Keratinocyte (primary cell): ENCODE measurements at places on chromosomes 2 and 18.

DNA sequence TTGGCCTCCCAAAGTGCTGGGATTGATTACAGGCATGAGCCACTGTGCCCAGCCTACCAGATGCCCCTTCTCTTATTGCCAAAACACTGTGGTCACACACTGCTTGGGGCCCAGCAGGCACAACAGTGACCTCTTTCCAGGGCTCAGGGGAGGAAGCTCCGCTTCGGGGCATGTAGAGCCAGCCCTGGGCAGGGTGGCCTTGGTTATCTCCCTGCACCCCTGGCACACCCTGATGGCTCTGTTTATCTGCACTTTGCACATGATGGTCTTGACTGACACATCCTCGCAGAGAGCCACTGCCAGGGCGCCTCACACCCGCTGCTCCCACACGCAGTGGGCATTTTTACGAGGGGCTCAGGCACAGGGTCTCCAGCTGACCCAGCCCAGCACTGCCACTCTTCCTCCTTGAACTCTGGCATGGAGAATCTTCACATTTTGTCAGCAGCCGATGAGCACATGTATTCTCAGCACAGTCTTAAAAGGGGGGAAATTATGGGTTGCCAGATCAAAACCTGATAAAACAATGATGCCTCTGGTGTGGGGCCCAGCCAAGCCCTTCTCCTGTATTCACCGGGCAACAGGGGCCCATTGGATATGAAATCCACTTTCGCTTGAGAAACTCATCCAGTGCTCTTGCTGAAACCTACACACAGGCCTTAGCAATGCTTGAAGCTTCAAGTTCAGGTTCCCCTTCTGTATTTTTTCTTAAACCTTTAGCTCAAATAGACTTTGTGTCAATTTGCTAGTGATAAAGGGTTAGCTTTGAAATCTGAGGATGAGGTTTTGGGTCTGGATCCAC, 5.9 kb downstream of the GYPC start:
- H3K27ac ChIP-seq, result no peak overlapping the region
- no peak for DNase-seq
- H3K4me3 ChIP-seq, result no peak overlapping the region
- H3K36me3 ChIP-seq, result no peaks in the 10 kb centered on the region
- peaks cover 4% of the 10 kb centered on the region for H3K27me3 ChIP-seq

DNA sequence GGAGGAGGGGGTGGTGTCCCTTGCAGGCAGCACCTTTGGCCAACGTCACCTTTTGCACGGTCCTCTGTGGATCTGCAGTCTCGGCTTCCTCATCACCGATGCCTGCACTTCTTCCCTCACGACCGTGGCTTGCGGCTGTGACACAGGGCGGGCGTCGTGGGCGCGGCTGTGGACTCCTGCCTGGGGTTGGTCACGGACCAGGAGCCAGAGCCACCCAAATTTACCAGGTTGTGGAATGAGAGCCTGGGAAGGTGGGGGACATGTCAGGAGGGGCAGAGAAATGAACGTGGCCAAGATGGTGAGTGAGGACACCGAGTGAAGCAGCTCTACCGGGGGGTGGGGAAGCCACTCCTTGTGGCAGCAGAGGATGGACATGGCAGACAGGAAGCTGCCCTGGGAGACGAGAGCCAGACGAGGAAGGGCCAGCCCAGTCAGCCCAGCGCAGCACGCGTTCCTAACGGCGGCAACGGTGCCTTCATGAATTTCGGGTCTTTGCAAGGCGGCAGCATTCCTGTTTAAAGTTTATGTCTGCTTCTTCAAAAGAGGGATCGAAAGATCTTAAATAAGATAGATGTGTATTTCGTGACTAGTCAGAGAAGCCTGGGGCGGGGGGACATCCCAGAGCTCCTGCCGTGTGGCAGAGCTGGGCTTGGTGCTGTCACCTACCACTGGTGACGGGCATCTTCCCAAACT, 84.2 kb downstream of the LRRFIP1 start:
- H3K4me3 ChIP-seq, result no peak overlapping the region
- H3K36me3 ChIP-seq, result peaks cover 48% of the 10 kb centered on the region
- H3K27ac ChIP-seq, result no peak overlapping the region
- H3K4me1 ChIP-seq, result peaks cover 53% of the 10 kb centered on the region
- DNase-seq, result no peak

GRCh38 chr2:213232649-213233437, 51.4 kb upstream of the SPAG16 start:
- H3K4me1 ChIP-seq, result peaks cover 3% of the 10 kb centered on the region
- no peak overlapping the region for H3K27ac ChIP-seq
- no peaks in the 10 kb centered on the region for H3K27me3 ChIP-seq

DNA sequence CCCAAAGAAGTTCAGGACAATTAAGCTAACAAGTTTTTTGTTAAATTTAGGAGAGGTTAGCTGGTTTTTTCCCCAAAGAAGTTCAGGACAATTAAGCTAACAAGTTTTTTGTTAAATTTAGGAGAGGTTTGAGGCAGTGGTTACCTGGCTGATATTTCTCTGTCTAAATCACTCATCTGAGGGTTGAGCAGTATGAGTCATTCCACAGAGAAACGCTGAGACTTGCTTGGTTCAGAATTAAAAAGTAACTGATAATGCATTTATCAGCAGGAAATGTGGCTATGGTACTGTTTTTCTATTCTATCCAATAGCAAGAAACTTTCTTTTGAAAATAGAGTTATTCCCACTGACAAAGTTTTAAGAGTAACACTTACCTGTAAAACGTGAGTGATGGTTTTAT, 22.8 kb upstream of the KIDINS220 start:
- H3K36me3 ChIP-seq, result peaks cover 6% of the 10 kb centered on the region
- H3K4me1 ChIP-seq, result peaks cover 17% of the 10 kb centered on the region
- H3K27me3 ChIP-seq, result no peaks in the 10 kb centered on the region
- DNase-seq, result no peak

- H3K27me3 ChIP-seq, result no peaks in the 10 kb centered on the region
- H3K27ac ChIP-seq, result peak overlapping the region; percentile 82
- H3K36me3 ChIP-seq, result no peaks in the 10 kb centered on the region
Observed at GRCh38 chr2:227406177-227407031, 18.7 kb upstream of the SCYGR1 start.

DNA sequence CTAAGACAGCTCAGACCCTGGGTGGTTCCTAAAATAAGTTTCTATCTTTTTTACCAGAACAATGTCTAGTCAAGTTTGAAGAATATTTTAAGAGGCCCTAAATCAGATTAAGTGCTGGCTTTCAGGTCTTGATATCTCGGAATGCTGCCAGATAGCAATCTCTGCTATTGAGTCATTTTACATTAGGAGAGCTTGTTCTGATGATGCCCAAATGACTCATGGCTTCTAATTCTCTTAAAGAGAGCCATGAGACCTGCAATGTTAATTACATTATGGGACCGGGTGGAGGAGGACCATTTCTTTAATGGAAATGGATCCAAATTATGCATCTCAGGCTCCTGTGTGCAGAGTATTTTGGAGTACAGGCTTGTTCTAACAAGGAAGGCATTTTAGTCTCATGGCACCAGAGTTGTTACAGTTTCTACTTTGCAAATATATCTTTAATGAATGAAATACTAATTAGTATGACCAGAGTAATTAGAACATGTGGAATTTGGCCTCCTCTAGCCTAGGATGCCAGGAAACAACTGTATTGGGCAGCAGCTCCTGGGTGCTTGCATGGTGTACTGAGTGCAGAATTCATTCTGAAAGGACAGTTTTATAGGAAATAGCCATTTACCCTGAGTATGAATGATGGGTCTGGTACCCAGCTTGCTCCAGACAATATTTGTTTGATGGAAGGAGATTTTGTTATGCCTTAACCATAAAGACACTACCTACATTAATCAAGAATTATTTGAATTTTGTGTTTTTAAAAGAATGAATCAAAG, 94.0 kb upstream of the SULT1C3 start:
- no peaks in the 10 kb centered on the region for H3K36me3 ChIP-seq
- H3K4me1 ChIP-seq, result peaks cover 8% of the 10 kb centered on the region
- no peak overlapping the region for H3K27ac ChIP-seq

- H3K4me3 ChIP-seq, result no peak overlapping the region
- H3K36me3 ChIP-seq, result no peaks in the 10 kb centered on the region
- H3K27me3 ChIP-seq, result no peaks in the 10 kb centered on the region
- no peak for DNase-seq
Observed at GRCh38 chr2:105725388-105725787, 19.3 kb upstream of the NCK2 start.

- peaks cover 10% of the 10 kb centered on the region for H3K36me3 ChIP-seq
- DNase-seq, result no peak
- H3K4me1 ChIP-seq, result peaks cover 50% of the 10 kb centered on the region
- H3K27me3 ChIP-seq, result no peaks in the 10 kb centered on the region
- peak overlapping the region; percentile 49 for H3K4me3 ChIP-seq
- peak overlapping the region; percentile 94 for H3K27ac ChIP-seq
Observed at GRCh38 chr18:77114152-77114414, 18.5 kb downstream of the MBP start.

- no peak overlapping the region for H3K4me3 ChIP-seq
- H3K36me3 ChIP-seq, result no peaks in the 10 kb centered on the region
- no peaks in the 10 kb centered on the region for H3K4me1 ChIP-seq
- H3K27me3 ChIP-seq, result peaks cover 5% of the 10 kb centered on the region
Observed at GRCh38 chr2:217611056-217611455, 391.7 kb downstream of the TNS1 start.

GRCh38 chr2:135029481-135030134, 17.6 kb downstream of the MAP3K19 start:
- no peak overlapping the region for H3K4me3 ChIP-seq
- H3K36me3 ChIP-seq, result no peaks in the 10 kb centered on the region
- H3K4me1 ChIP-seq, result no peaks in the 10 kb centered on the region
- no peak overlapping the region for H3K27ac ChIP-seq

DNA sequence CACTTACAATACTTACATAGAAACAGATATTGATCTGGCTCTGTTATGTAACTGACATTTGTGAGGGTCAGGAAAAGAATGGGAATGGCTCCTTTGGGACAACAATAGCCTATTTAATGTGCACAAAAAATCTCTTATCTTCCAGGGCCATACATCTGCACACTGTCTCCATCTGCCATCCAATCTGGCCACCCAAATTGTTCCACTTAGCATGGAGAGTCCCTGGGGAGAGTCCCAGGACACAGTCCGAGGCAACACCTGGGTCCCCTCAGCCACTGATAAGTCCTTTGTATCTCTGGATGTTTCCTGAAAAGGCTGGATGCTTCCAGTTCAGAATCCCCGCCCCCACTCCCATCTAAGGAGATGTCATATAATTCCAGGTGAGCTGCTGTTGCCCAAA, 274.2 kb upstream of the NCKAP5 start:
- H3K4me3 ChIP-seq, result no peak overlapping the region
- peak overlapping the region; percentile 72 for H3K27ac ChIP-seq
- H3K4me1 ChIP-seq, result peaks cover 32% of the 10 kb centered on the region
- H3K36me3 ChIP-seq, result no peaks in the 10 kb centered on the region
- no peaks in the 10 kb centered on the region for H3K27me3 ChIP-seq

GRCh38 chr2:201607568-201607967, 35.7 kb downstream of the TMEM237 start:
- no peak overlapping the region for H3K27ac ChIP-seq
- H3K27me3 ChIP-seq, result no peaks in the 10 kb centered on the region
- H3K36me3 ChIP-seq, result no peaks in the 10 kb centered on the region
